ENCODE measurements at places on chromosomes 16 and 17. TPM values are rescaled to one million over a fixed set of nuclear protein-coding genes. Genes with fewer than 3 reads are reported as not detected.

ZPBP2 gene
- not detected for total RNA-seq

MAP2K6 gene
- total RNA-seq = 2.8 TPM

PDPR gene
- 19.8 TPM for total RNA-seq

DNA sequence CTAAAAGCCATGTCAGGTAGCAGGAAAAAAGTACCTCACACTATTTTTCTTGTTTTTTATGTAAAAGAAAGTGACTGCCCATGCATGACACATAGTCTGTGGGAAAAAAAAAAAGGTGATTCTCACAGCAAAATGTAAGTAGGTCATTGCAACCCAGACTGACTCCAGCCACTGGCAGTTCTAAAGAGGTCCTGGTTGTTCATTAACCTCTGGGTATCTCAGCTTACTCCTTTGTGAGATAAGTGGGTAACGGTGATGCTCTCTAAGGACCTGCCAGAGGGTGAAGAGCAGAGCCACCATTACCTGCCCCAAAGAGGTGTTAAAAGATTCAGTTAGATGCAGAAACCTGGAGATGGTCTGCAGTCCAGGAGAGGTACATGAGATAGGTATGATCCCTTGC, 531.9 kb downstream of the GRIN2A start:
- no peak for DNase-seq

GRCh38 chr17:49229805-49230600, 584 bp downstream of the PHOSPHO1 start:
- no peak for DNase-seq
